ENCODE measurements at places on chromosomes 7 and 10.

DNA sequence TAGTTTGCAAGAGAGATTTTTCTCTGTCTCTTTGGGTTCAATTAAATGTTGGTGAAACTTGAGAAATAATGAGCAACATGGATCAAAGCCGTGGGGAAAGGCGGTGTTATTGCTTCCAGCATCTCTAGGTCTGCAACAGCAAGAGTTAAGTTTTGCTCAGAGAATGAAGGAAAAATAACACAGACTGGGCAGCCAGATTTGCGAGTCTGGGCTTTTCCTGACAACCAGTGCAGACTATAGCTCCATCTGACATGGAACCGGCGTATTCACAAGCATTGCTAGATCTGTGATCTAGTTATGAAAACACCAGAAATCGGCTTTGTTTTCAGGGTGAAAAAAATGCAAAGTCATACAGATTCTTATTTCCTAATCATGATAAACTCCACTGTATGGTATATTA is 110.4 kb downstream of the CAMK1D start:
- no peak for DNase-seq

DNA sequence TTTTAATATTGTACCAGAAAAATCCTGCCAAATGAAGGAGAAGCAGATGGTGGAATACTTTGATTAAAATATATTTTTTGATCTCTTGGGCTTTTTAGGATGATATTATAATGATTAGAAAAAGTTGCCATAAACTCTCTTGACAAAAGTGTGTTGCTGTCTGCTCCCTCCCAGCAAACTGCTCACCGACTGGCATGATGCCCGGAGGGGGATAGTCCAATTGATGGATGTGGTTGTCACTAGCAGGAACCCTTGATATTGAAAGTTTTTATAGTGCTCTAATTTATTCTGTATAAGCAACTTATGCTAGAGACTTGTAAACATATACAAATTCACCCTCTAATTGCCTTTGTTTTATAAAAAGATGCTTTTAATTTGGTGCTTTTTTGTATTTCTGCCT is 114.0 kb downstream of the DNAH11 start:
- DNase-seq = no peak

GRCh38 chr7:26880852-26881251 is 16.5 kb upstream of the SKAP2 start:
- no peak for DNase-seq

GRCh38 chr10:36578306-36578705 is 547.1 kb upstream of the ANKRD30A start:
- DNase-seq = no peak

- peak; percentile 62 for DNase-seq
Observed at GRCh38 chr7:82810558-82811259, 352.0 kb downstream of the PCLO start.

DNA sequence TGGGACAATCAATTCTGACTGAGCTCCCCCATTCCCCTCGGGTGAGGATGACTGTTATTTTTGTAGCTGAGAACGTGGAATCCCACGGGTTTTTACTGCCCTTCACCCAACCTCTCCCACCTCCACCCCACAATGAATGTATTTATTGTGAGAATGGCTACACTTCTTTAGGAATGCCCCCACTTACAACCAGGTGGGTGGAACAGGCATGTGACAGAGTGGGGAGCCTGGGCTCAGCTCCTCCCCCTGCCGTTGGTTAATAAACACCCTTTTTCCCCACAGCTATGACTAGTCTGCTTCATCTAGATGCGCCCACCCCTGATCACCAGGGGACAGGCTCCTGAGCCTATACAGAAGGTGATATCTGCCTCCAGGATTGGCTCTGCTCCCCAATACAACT is 2.0 kb downstream of the MRPL43 start:
- no peak for DNase-seq

DNA sequence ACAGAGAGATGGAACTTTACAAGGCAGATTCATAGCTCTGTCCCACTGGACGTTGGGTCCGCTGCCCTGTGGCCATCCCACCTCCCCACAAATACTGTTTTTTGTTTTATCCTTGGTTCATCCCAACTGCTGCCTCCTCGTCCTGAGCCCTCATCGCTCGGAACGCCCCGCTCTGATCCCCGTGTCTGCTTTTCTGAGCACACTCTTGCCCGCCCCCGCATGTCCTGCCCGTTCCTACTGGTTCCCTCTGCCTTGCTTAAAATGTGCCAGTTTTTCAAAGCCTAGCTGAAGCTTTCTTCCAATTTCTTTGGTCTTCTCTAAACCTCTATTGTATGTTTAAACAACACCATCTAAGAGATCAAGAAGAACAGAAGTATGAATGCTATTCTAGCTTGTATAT is 19.4 kb downstream of the RNF32 start:
- DNase-seq = no peak

DNA sequence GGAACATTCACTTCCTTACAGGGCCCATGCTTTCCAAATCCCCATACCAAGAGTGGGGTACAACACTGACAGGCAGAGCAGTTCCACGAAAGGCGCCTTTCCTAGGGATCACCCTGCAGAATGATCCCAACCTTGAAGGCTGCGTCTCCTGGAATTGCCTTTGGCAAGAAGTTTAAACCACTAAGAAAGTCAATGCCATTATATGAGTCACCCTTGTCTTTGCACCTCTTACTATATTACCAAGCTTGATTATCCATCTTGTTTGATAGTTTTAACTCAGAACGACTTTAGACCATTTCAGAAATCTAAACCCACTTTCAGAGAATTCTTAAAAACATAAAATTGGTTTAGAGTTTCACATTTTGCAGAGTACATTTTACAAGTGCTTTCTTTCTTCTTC is 282.1 kb downstream of the ARHGAP12 start:
- no peak for DNase-seq

- peak; percentile 71 for DNase-seq
Observed at GRCh38 chr10:70232155-70232858, 922 bp downstream of the PPA1 start.

GRCh38 chr10:119483001-119483400 is 59.5 kb downstream of the RGS10 start:
- no peak for DNase-seq

DNA sequence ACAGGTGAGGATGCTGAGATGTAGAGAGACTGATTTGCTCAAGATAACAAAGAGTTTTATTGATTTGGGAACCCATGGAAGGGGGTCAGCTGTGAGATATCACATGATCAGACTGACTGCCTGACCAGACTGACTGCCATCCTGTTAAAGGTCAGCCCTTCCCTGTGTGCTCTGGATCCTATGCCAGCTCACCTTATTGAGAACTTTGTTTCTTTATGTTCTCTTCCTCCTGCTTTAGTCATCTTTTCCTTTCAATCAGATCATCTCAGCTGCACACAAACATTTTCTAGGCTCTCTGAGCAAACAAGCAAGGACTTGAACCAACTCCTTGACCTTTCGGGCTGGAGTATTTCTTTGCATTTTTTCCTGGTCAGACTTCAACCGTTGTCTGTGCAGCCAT is 50.0 kb upstream of the MTPN start:
- DNase-seq = no peak

DNA sequence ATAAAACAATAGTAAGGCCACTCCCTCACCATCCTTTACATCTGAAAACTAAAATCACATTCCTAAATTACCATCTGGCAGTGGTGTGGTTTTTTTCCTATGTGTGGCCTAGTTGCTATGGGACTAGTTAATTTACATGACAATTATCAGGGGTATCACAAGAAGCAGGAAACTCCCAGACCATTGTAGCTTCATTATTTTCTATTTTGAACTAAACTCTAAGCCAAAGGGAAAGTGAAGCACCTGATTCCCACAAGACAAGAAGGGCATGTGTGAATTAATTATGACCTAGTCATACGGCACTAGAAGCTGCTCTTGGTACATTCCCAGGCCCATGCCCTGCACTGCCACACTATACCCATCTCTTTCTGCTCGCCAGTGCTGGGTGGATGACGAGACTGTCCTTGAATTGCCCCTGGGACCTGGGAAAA is 103.4 kb downstream of the ATXN7L1 start:
- DNase-seq = no peak

DNA sequence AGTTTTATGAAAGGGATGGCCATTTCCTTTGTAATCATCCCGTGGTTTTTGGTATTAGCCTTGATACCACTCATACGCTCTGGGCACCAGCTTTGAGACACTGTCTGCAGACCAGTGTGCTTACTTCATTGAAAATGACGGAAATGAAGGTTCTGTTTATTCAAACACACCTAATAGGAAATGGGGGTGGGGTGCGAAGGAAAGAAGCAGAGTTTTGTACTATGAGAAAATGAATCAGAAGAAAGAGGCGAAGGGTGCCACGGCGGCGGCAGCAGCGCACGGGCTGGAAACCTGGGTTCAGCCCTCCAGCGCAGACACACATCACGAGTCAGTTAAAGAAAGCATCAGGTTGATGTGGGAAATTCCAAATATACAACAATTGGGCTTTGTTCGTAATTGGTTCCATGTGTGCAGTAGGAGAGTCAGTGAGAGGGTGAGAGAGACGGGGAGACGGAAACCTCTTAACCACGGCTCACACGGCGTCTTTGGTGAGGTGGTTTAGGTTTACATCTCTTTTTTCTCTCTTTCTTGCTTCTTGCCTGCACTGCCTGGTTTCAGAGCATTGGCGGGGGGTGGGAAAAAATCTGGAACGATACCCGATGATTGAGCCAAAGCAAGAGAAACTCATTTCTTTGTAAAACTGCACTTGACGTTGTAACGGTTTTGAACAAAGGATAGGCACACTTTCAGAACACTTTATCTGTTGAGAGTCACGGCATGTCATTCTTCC is 321.2 kb downstream of the FRMD4A start:
- no peak for DNase-seq

All from Karpas-422 (cell line).